ENCODE measurements at places on chromosomes 2 and 18. TPM values are rescaled to one million over a fixed set of nuclear protein-coding genes. Genes with fewer than 3 reads are reported as not detected.

Gene KHK
- 5.7 TPM for total RNA-seq

Gene TOGARAM2
- 0.52 TPM for total RNA-seq

Gene PTH2R
- 0.46 TPM for total RNA-seq

Gene RESP18
- not detected for total RNA-seq

Gene C2orf92
- 5.1 TPM for total RNA-seq

Gene SCYGR4
- total RNA-seq, result not detected

Gene SERPINB10
- not detected for total RNA-seq

Gene PARD3B
- total RNA-seq, result 48.1 TPM

Gene ASAP2
- 28.1 TPM for total RNA-seq

Gene UGT1A3
- total RNA-seq, result not detected

Gene TCF23
- 10.7 TPM for total RNA-seq

Gene ENOSF1
- 38.1 TPM for total RNA-seq

Gene MAP3K19
- total RNA-seq, result not detected

Gene MREG
- total RNA-seq, result 0.67 TPM

Gene SULT1C4
- total RNA-seq, result 2.7 TPM

Gene VIT
- 16.2 TPM for total RNA-seq

Gene CCL20
- not detected for total RNA-seq

Gene HOXD13
- total RNA-seq, result not detected

Gene UGT1A10
- not detected for total RNA-seq

Gene CYB5A
- 39.8 TPM for total RNA-seq

Gene HRH4
- total RNA-seq, result not detected

Measured in posterior vena cava (tissue), 2 donors.